ENCODE measurements at places on chromosomes 2 and 18.

- DNase-seq, result peak; percentile 36
Observed at GRCh38 chr2:73979021-73979420, 5.7 kb upstream of the TET3 start.

GRCh38 chr18:63346031-63346430, 21.0 kb downstream of the KDSR start:
- DNase-seq, result no peak

GRCh38 chr18:48452861-48453323, 43.7 kb upstream of the ZBTB7C start:
- DNase-seq, result no peak

GRCh38 chr2:60470340-60470739, 83.1 kb downstream of the BCL11A start:
- DNase-seq, result no peak

DNA sequence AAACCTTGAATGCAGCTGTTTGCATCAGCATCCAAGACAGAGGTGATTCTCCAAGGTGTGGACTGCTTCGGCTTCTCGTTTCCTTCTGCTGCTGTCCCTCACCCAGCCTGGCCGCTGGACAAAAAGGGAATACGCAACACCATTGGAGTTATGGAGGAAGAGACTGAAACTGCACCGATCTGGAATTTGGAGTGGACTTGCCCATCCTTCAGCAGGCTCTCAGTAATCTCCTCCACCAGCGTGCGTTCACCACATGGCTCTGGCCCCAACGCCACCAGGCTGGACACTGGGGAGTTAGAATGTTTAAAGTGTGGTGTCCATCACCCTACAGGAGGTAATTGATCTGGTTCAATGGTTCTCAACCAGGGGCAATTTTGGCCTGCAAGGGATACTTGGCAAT, 41.4 kb upstream of the ID2 start:
- DNase-seq, result no peak
